SK-N-SH (cell line): ENCODE measurements at places on chromosomes 7 and 10. TPM values are rescaled to one million over a fixed set of nuclear protein-coding genes. Genes with fewer than 3 reads are reported as not detected.

- DNase-seq: no peak
These were observed 1.3 kb upstream of the GBX1 start for GRCh38 chr7:151168787-151169162.

DNA sequence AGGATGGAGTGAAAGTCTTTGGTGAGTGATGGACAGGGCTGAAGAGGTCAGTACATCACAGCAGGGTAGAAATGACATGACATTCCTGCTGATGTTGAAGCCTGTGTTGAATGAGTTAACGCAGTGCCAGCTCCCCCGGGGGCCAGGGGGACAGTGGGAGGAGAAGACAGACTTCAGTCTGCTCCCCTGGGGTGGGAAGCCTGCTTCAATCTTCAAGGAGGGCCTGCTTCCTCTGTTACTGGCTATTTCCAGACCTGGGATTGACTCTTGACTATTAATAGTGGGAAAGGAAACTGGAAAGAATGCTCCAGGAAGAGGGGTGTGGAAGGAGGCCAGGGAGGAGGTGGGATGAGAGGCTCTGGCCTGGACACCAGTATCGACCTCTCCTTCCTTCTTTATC, 27.2 kb downstream of the PODXL start:
- no peak for DNase-seq

GRCh38 chr7:43735403-43735801, 6.1 kb upstream of the COA1 start:
- no peak for DNase-seq

DNA sequence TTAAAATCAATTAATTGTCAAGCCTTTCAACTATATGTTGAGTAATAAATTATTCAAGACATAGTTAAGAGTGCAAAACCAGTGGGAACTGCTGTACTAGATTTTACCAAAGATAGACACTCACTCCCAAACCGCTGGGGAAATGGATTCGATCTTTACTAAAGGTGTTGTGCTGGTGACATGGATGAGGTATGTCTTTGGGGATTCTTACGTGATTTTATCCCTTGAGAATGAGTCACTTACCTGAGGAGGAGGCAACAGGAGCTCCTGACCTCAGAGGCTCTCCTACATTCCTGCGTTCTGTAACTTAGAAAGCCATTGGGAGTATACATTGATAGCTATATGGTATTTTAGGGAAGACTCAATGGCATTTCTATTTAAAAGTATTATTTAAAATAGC, 165.5 kb downstream of the PKD1L1 start:
- no peak for DNase-seq

- no peak for DNase-seq
These were observed 176.6 kb upstream of the SP4 start for GRCh38 chr7:21251151-21251800.

DNA sequence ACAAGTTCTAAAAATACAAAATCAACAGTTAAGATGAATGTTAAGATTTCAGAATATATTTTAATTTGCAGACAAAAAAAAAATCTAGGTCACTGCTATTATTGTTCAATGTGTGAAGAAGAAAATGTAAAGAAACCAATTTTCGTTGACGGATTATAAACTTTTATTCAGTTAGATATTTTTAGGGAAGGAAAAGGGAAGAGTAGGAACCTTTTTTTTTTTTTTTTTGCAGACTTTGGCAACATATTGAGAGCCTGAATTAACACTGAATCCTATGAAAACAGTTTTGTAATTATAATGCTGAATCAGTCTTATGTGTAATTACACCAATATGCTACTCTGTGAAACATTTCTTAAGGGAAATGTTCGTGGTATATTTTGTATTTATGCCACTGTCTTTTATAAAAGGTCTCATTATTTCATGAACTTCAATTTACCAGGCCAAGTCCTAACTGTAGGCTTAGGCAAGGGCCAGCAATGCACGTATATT, 106.3 kb downstream of the ST8SIA6 start:
- no peak for DNase-seq

- no peak for DNase-seq
These were observed 3.1 kb upstream of the RBP4 start for GRCh38 chr10:93604146-93604545.

- no peak for DNase-seq
These were observed 430.4 kb downstream of the NEBL start for GRCh38 chr10:20466731-20467130.

DNA sequence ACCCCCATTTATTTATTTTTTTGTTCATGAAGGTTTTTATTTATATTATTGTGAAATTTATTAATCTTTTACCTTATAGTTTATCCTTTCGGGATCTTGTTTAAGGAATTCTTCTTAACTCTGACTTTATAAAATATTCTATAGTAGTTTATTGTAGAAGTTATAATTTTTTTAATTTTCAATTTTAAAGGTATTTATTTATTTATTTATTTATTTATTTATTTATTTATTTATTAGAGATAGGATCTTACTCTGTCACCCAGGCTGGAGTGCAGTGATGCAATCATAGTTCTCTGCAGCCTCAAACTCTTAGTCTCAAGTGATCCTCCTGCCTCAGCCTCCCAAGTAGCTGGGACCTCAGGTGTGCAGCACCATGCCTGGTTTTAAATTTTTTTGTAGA, 56.0 kb downstream of the NRF1 start:
- no peak for DNase-seq

GRCh38 chr7:78510580-78511188, 712.1 kb downstream of the PHTF2 start:
- peak; percentile 57 for DNase-seq

DNA sequence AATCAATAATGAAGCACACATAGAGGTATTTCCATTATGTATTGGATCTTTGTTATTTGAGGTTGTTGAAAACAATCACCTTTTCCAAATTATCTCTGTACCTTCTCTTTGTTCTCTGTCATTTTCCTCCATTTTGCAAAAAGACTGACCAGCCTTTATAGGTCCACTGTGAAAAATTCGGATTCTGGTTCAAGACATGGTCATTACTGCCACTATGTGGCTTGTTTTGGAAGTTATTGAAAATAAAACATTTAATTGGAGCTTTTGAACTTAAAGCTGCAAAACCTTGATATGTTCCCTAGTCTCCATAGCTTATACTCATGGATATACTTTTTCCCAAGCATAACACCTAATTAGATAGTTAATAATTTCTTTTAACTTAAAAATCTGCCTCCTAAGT, 1094.4 kb downstream of the NRG3 start:
- peak; percentile 14 for DNase-seq

DNA sequence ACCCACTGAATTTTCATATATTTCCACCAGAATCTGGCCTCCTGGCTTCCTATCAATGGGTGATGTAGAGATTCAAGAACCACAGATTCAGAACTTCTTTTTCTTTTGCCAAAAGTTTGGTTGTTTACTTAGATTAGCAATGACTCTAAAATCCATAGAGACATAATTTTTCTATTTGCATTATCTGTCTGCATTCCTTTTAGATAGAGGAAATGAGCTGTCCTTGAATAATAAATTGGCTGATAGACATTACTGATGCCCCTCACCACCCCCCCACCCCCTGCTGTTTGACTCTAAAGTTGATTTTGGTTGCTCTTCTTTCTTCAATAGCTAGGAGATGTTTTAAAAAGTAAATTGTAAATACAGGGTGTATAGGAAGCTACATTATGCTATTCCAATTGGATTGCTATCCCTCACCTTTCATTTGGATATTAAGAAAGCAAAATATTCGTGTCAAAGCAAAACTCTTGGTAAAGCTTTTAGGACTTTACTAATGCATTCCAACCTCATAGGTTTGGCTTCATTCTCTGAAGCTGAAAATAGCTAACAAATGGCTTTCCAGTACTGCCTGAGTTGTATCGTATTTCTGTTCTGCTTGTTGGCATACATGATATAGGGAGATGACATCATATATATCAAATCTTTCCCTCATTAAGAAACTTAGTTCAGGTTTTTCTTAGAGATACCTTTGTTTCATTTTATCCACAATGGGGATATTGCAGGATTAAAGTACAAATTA, 606.0 kb downstream of the ARL4A start:
- no peak for DNase-seq

GRCh38 chr10:89992575-89992974, 291.2 kb downstream of the KIF20B start:
- DNase-seq: no peak

The PRKAR2B gene
- polyA plus RNA-seq: 17.3 and 19.3 TPM in 2 replicates

The BAIAP2L1 gene
- 8.7 and 8.8 TPM in 2 replicates for polyA plus RNA-seq

The SCART1 gene
- polyA plus RNA-seq: 2.1 and 3.4 TPM in 2 replicates

The DHX32 gene
- 16.8 and 21.8 TPM in 2 replicates for polyA plus RNA-seq

The SPDYE2B gene
- polyA plus RNA-seq: not detected in 2 replicates

The PPP1R17 gene
- polyA plus RNA-seq: not detected in 2 replicates

The PILRB gene
- polyA plus RNA-seq: 55.4 and 63.7 TPM in 2 replicates
